ENCODE measurements at places on chromosomes 2 and 18.

- no peak for DNase-seq
Measured at GRCh38 chr2:69704446-69704845, 37.5 kb upstream of the ANXA4 start.

DNA sequence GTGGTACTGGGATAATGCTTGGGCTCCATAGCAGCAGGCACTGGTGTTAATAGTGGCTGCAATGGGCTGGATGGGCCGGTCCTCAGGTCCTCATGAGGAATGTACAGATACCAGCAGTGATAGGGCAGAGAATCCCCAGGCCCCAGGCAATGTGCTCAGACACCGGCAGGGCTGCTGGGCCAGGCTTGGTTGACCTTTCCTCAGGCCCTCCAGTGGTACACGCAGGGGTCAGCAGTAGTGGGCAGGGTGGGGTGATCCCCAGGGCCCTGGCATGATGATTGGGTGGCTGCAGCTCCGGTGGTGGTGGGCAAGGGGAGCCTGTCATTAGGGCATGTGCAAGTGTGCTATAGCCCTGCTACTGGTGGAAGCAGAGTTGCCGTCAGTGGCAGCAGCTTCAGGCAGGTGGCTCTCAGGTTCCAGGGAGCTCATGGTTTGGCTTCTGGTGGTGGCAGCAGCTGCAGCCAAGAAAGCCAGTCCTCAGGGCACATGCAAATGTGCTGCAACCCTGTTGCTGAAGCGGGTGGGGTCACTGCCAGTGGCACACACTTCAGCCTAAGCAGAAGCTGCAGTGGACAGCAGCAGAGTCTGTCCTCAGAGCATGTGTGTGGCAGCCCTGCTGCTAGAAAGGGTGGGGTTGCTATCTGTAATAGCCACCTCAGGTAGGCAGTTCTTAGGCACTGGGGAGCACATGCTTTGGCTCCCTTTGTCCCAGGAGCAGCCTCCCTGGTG, 56.8 kb downstream of the CCNT2 start:
- DNase-seq = no peak

DNA sequence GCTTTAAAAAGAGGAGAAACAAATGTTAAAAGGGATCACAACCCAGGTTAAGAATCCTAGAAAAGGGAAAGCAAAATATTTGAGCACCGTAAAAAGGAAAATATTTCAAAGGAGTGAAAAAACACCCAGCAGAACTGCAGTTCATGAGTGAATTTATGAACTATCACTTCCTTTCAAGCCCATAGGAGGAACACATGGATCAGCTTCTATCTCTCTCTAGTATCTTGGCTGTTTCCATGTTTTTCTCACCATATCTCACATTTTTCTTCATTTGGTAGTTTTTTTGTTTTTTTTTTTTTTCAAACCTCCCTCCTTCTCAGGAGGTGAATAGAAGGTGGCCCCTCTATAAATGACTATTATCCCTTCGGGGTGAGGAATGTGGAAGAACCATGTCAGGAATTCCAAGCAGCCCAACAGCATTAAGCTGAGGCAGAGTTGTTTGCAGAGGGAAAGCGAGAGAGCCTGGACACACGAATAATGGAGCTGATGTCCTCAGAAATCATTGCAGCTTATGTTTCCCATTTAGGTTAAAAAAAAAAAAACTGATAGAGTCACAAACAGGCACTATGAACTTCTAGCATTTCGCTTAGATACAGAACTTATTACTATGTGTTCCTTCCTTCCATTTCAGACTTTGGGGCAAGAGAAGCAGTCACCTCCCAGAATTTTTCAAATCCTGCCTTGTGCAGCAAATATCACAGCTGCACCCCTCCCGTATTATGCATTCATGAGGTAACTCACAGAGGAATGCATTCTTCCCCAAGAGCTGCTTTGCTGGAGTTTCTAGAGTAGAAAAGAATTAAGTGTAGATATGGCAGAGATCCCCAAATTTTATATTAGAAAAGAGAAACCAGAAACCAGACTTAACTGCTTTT, 315.6 kb downstream of the IRS1 start:
- no peak for DNase-seq

DNA sequence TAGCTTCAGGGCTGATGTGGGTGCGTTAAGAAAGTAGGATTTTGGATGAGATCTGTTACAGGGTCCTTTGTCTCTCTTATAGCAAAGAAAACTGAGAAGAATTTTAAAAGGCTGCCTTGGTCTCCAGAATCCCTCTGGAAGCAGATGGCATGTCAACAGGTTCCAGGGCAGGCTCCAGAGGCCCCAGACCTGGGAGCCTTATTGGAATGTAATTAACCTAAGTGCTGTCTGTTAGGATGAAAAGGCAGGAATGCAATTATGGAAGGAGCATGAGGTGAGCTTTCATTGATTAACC, 97.2 kb upstream of the PKDCC start:
- no peak for DNase-seq

- peak; percentile 45 for DNase-seq
Measured at GRCh38 chr2:241354668-241355658, 1.1 kb upstream of the FARP2 start.

DNA sequence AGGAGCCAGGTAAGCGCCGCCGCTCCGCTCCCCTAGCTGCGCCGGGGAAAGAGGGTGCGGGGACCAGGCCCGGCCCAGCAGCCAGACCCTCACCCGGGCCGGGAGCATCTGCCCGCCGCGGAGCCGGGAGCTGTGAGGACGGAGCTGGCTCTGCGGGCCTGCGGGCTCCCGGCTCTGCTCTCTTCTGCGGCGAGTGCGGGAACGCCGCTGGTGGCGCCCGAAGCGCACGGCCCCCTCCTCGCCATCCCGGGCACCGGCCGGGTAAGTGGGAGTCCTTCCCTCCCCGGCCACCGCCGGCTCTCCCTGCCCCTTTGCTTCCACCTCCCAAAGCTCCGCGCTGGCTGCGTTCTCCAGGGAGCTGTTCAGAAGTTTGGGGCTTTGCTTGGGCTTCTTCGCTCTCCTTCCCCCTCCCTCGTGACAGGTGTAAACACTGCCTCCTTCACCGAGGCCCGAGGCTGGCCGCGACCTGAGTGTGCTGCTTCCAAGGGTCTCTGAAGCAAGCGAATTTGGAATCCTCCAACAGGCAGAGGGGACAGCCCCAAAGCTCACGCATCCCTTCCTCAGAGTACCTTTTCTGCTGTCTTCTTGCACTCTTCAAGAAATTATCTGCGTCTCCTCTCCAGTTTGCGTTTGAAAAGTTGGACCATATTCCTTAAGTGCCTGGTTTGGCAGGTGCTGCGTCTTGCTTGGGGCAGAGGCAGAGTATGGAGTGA, 632 bp downstream of the AFTPH start:
- DNase-seq = peak; percentile 1

DNA sequence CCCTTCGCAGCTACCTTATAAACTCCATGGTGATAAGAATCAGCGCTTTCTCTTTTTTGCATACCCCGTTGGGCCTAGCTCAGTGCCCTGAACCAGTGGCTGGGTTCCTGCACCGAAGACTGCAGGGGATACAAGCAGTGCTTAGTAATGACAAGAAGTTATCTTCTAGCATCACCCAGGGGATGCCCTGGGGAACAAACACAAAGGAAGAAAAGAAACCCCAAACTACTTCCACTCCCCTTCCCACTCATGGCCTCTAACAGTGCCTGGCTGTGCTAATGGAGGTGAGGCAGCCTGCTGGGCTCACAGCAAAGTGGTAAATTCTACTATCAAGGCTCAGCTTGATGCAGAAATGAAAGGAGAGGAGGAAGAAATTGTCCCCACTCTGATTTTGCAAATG, 314.7 kb downstream of the TXNL1 start:
- no peak for DNase-seq

DNA sequence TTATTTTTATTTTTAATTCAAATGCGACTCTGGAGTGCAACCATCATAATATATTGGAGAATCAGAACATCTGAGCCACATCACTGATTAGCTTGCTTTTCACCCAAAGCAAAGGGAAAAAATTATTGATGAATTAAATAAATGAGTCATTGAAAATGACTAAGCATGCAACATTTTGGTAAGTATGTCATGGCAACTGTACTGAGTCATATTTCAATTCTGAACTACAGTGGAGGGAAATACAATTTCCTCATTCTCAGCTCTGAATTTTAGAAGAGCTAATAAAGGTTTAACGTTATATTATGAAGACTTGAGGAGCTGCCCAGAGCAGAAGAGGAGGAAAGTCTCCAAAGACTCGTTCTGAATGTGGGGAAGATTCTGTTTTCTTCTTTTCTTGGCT, 89.6 kb upstream of the CCDC68 start:
- no peak for DNase-seq

- no peak for DNase-seq
Measured at GRCh38 chr2:178829299-178829960, 22.2 kb upstream of the TTN start.

- DNase-seq = no peak
Measured at GRCh38 chr2:228649447-228649846, 468.0 kb upstream of the SPHKAP start.
